ENCODE measurements at places on chromosomes 7 and 10. TPM values are rescaled to one million over a fixed set of nuclear protein-coding genes. Genes with fewer than 3 reads are reported as not detected.

GRCh38 chr7:138864667-138865066 is 66.7 kb upstream of the ATP6V0A4 start:
- peak; percentile 86 for DNase-seq

GRCh38 chr7:157666530-157667040 is 329.8 kb downstream of the DNAJB6 start:
- DNase-seq, result no peak

GRCh38 chr7:135362871-135363270 is 129.2 kb downstream of the STRA8 start:
- DNase-seq, result no peak

DNA sequence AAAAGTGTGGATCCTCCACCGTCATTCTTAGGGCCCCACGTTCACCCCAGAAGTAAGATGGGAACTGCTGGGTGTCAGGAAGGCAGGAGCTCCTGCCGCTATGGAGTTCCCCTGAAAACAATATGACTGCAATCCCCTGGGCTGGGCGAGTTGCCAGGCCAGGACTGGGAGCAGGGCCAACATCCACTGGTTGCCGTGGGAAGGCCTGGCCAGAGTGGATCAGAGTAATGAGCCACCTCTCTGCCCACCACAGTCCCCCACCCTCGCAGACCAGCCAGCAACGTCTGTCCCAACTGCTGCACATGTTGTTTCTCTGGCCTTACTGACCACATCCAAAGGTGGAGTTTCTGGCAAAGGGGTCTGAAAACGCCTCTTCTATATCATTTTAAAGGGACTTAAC is 86.6 kb downstream of the STRA8 start:
- peak; percentile 73 for DNase-seq

- peak; percentile 77 for DNase-seq
Measured at GRCh38 chr7:30478349-30479201, at the start of gene NOD1. Gene NOD1, minus strand, starts transcription at chr7:30478784. Its CDS starts 21,863 bp downstream, at chr7:30456921.

GRCh38 chr7:92735707-92736106 is 100.7 kb downstream of the CDK6 start:
- peak; percentile 83 for DNase-seq

DNA sequence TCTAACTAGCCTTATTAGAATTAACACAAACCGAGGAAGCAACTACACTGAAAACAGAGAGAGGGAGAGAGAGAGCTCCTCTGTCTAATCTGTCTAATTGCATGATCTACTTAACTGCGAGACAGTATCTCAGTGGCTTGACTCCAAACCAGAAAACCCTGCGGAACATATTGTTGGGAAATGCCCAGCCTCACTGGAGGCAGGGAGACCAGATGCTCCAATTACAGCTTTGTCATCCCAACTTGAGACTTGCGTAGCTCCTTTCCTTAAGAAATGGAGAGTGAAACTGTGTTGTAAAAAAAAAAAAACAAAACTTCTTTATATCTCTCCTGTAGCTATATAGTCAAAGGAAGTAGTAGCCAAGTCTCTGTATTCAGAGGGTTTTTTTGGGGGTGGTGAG is 52.0 kb upstream of the ZNRF2 start:
- DNase-seq, result no peak

DNA sequence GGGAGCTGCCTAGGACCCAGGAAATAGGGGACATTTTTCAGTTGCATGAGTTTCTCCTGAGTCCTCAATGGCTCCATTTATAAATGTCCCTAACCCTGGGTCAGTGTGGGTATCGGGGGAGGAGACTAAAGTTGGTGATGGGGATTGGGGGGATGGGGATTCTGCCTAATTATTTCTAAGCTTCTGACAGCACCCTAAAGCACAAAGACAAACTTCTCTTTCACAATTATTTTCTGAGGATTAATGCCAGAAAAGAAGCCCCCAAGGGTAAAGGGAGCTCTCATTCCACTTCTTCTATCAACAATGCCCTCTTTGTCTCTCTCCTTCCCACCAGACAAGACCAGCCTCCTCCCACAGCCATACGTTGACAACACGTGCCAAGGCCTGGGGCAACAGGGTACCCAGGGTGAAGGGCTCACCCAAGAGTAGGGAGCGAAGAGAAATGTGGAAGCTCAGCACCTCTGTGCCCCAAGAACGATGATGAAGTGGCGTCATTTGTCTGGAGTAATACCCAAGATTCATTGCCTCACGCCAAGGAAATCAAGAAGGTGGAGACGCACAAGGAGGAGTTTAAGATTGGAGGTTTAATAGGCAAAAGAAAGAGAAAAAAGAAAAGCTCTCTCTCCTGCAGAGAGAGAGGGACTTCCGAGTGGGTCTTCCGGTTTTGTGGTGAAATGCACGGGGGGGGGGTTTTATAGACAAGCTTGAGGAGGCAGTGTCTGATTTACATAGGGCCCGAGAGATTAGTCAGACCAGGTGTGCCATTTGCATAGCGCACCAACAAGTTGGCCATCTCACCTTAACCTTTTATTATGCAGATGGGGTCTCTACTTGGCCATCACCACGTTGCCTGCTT is 14.4 kb upstream of the GJC3 start:
- no peak for DNase-seq

DNA sequence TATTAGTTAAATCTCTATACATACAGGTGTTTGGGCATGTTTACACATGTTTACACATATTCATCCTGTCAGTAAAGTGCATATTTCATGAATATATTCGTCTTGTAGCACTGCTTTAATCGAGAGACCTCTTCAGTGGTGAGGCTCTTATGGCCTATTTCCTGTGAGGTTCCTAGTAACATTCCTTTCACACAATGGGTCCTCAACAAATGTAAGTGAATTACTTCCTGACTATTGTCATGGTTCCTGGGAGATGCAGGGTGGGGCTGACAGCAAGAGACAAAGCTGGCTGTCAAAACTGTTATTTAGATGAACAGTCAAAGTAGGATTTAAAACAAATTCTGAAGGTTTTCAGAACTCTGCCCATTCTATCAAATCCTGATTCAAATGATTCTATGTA is 12.4 kb upstream of the SEMA3A start:
- DNase-seq, result no peak

- no peak for DNase-seq
Measured at GRCh38 chr10:46239993-46240683, 46.7 kb upstream of the ANTXRL start.

The NPM3 gene
- 29.1 TPM for polyA plus RNA-seq

The HPSE2 gene
- polyA plus RNA-seq, result 0.51 TPM

The YWHAG gene
- polyA plus RNA-seq, result 80.4 TPM

All from fibroblast of lung (primary cell).